ENCODE measurements at places on chromosomes 2 and 18.

DNA sequence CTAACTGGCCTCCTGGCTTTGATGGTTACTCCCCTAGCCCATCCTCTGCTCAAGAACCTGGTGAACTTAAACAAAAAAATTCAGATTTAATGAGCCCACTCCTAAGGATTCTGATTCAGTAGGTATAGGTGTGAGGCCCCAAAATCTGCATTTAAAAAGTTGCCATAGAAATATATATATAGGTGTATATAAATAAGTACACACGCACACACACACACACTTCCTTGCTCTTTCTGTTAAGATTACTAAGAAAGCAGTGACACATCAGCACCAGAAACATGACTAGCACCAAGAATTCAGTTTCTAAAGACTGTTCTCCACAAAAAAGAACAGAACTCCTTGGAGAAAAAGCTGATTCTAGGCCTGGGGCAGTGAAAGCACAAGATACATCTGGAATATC, 17.8 kb downstream of the EML6 start:
- ATAC-seq = no peak

GRCh38 chr18:49226243-49227000, 234.0 kb downstream of the DYM start:
- no peak for ATAC-seq

GRCh38 chr2:85033388-85033787, 62.4 kb downstream of the KCMF1 start:
- ATAC-seq = no peak

DNA sequence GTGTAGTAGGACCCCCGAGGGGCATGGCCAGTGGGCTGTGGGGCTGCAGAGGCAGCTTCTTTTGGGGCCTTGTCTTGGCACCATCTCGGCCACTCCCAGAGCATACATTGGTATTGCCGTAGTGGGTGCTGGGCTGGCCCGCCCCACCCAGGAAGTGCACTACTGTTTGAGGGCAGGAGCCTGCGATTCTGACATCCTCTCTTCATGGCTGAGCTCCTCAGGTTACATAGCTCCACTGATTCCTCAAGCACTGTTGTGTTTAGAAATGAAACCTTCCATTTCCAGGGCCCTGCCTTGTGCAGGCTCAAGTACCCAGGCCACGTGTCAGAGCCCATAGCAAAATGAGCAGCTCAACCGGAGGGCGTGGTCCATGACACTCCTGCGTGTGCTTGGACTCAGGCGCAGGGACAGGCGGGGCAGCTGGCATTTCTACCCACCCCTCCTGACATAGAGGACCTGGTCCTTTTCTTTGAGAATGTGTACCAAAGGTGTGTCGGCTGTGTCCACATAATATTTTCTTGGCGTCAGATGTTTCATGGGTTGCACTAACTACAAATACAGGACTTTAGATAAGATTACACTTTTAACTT, 67.9 kb downstream of the DGKD start:
- ATAC-seq = peak; percentile 41

GRCh38 chr18:66046032-66046602, 295.3 kb downstream of the CDH7 start:
- no peak for ATAC-seq

DNA sequence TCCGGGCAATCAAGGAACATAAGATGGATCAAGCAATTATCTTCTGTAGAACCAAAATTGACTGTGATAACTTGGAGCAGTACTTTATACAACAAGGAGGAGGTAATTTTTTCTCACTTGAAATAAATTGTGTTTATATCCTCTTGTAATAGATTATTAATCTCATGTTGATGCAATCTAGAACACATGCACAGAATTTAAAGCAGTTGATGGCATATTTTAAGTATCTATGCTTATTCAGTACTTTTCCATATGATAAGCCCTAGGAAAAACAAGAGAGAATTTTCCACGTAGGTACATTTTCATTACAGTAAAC, 31.8 kb downstream of the DDX1 start:
- ATAC-seq = no peak

DNA sequence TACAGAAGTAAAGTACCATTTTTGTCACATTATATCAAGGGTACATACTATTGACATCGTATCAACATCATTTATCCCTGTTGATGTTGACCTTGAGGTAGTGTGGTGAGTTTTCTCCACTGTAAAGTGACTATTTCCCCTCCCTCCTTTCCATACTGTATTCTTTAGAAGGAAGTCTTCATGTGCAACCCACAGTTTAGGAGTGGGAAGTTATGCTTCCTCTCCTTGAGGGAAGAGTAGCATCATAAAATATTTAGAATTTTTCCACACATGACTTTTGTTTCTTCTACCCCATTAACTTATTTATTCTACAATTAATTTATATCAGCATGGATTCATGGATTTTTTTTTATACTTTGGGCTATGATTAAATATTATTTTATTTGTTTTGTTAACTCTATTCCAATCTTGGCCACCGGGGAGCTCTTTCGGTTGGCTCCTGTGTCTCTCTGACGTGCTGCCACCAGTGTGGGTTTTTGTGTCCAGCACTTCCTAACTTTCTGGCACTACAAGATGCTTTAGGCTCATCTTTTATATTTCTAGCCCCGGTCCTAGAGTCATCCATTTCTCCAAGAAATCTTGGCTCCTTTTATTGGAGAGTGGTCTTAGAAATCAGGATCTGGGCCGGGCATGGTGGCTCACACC, 19.0 kb downstream of the AQP12B start:
- no peak for ATAC-seq

DNA sequence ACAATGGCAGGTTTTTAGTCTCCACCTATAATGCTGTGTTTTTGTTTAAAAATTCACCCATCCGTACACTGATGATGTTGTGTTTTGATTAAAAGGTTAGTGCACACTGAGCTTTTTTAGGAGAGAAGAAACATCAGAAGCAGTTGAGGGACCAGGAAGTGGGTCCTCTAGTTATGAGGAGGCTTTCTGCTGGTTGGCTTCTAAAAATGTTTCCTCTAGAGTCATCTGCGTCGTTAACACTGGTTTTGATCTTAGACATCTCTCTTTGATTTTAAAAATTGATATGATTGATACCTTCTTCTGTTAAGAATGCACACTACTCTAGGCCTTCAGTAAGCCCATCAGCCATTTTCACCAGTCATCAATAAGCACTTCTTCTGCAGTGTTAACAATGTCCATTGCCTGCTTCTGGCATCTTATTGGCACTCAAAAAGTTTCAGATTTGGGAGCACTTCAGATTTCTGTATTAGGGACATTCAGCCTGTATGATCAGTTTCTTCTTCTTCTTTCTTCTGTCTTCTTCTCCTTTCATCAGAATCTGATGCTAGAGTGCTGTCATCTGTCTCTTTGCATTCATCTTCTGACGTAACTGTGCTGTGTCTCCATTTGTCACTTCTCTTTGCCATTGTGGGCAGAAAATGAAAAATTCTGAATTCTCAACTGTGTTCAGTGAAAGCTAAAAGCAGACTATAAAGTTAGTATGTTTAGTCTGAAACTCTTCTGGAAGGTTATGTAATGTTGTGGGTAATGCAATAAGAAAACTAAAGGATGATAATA, 56.3 kb downstream of the PHLPP1 start:
- peak; percentile 74 for ATAC-seq

DNA sequence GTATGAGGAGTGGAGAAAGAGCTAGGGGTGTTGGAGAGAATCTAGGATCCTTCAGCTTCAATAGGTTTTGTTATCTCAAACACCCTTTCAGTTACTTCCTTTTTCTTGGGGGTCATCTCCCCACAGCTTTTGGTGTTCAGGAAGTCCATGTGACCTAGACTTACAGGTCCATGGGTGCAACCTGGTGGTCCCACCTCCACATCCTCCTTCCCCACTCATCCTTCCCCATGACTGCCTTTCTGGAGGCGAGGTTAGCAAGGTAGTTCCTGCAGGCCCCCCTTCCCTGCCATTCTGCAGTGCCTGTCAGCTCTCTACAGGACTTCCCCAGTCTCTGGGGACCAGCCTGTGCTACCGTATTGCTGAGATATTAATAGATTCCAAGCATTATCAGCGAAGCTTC, 107.6 kb downstream of the TMEM17 start:
- ATAC-seq = no peak

DNA sequence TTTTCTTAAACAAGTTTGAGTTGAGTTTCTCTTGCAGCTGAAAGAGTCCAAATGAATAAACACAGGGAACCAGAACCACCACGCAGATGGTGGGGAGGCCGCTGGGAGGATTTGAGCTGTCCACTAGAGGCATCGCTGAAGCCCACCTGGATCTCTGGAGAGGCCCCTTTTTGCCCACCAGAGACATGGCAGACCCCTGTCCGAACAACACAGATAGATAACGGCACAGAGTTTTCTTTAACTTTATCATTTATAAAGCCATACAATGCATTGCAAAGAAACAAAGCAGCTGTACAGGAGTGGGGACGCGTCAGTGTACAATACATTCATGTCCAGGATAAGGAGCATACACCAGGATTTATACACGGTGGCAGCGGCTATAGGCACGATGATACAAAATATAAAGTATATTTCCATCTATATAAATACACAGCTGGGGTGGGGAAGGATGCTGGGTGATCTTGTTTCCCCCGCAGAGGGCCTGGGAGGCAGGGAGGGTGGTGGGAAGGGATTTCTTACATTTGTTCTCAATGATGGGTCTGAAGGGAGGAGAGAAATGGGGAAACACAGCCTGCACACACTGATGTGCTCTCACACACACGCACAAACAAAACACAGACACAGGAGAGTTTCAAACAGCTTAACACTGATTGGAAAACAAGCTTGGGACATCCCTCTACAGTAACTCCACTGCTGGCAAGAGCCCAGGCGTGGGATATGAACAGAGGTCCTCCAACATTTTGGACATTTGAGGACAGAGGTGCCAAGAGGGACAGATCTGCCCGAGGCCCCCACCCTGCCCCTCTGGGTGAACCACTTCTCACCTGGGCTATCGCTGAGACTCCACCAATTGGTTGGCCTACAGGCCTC, 203.0 kb downstream of the TNS1 start:
- ATAC-seq = no peak

- ATAC-seq = no peak
Measured at GRCh38 chr2:106025796-106026195, 168.3 kb downstream of the UXS1 start.

DNA sequence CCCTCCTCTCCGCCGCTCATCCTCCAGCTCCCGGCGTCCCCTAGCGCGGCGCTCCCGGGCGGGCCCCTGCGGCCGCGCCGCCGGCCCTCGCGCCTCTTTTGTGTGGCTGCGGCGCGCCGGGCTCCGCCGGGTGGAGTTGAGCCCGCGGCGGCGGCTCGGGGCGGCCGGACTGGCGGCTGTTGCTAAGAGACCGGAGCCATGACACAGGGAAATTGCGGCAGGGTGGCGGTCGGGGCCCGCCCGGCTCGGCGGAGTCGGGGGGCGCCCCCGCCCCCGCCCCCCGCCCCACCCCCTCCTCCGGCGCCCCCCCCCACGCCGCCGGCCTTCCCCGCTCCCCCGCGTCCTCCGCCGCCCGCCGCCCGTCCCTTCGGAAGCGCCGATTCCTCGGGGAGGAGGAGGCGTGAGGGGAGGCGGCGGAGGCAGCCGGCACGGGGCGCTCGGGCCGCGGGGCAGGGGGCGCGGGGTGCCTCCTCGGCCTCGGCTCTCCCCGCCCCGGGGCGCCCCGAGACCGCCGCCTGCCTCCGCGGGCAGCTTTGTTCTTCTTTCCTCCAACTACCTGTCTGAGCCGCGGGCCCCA, at the start of gene TMEM200C:
Gene TMEM200C (minus strand): TSS at position 224 of the 577 bp plus-strand sequence. CDS start 3,459 bp downstream, outside the sequence.
- no peak for ATAC-seq

DNA sequence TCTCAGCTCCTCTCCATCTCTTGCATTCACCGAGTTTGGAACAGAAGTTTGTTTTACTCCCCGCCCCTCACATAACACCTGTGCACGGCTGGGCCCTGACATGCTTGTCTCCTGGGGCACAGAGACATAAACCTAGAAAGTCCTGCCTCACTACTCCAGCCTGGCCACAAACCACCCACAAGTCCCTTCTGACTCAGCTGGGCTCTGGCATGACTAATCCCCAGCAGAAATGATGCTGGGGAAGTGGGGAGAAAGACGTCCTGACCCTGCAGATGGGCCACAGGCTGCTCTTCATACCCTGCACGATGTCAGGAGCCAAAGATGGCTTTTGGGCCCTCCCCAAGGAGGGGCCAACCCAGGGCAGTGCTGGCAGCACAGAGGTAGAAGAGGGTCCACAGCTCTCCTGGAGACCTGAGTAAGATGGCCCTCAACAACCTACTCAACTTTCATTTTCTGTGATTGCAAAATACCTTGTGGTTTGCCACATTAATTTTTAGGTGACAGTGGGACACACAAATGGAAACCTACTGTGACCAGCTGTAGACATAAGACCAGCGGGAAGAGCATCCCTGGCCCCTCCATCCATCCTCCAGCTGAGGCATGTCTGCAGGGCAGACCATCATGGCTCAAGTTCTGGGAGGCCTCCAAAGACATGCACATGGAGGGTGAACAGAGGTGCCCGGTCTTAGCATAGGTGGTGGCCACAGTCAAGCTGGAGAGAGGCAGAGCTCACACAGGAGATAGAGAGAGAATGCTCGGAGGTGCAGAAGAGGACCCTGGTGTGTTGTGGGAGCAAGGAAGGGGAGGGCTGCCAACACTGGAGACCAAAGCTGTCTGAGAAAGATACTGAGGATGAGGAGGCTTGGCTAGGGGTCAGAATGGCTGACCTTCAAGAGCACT, 40.0 kb downstream of the DNMT3A start:
- ATAC-seq = peak; percentile 98

DNA sequence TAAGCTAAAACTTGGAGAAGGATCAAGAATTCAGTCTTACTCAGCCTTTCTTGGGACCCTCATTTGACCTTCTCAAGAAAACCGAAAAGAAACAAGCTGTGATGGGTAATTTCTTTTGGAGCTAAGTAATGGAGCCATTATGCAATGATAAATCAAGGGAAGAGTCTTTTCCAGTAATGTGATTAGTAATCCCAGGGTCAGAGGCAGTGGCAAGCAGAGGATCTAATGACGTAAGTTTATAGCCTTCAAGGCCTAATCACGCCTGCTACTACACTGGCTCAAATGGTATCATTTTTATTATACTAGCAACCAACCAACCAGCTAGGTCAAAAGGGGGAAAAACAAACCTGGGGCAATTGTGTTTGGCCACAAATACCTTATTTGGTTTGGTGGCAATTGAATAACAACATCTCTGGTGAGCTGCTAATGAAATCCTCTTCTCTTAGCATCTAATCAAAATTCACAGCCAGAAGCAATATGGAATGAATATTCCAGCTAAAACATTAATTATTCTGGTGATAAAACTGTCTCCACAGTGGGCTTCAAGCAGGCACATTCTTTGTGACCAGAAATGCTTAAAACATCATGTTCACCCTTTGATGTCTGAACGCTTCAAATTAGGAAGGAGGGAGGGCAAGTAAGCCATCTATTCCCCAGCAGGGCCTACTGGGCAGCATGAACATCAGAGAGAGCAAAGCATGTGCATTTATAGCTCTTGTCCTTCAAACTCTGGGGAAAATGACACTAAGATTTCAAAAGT, 114.9 kb upstream of the SULT1C3 start:
- no peak for ATAC-seq

DNA sequence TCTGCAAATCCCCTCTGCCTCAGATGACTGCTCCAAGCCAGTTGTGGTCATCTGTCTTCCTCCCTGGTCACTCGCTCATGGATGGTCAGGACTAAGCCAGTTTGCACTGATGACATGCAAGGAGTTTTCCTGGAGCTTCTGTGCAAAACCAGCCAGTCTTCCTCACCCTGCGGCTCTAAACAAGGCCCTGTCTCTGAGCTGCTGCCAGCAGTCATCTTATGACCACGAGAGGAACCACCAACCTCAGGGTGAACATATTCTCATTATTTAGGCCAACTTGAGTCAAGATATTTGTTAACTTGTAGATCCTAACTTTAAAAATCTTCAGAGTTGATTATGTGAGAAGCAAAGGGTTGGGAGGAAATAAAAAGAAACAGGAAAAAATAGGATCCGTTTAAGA, 119.9 kb upstream of the CAB39 start:
- ATAC-seq = peak; percentile 37

GRCh38 chr2:174836377-174836994, 72.2 kb upstream of the CHRNA1 start:
- no peak for ATAC-seq
